ENCODE measurements at places on chromosomes 1 and 21.

GRCh38 chr1:6753320-6754140 is 31.7 kb upstream of the CAMTA1 start:
- DNase-seq: no peak

DNA sequence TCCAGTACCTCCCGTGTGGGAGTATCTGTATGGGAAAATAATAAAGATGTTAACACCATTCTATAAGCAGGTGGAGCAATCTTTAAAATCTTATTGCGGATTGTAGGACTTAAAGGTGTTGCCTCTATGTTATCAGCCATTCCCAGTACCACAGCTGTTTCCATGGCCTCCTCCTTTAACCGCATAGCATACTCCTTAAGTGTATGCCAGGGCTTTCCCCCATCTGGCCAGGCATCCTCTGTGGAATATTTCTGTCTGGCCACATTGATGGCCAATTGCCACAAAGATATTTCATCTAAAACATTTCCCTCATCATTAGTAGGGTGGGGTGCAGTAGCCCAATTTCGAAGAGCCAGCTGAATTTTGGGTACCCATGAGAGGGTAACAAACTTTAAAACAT is 7.3 kb upstream of the STUM start:
- DNase-seq: no peak

DNA sequence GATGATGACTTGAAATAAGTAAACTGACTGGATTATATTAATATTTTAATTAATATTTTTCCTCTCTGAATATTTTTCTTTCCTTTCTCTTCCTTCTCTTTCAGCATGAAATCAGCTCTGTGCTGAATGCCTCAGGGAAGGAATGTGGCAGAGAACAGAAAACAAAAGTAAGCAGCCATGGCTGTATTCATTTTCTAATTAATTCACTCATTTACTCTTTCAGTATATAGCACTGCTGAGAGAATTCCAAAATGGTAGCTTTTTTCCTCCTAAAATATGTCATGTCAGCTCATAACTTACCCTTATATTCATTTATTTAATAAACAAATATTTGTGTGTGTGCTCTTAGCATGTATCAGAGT is 522.5 kb downstream of the PTPRC start:
- no peak for DNase-seq

DNA sequence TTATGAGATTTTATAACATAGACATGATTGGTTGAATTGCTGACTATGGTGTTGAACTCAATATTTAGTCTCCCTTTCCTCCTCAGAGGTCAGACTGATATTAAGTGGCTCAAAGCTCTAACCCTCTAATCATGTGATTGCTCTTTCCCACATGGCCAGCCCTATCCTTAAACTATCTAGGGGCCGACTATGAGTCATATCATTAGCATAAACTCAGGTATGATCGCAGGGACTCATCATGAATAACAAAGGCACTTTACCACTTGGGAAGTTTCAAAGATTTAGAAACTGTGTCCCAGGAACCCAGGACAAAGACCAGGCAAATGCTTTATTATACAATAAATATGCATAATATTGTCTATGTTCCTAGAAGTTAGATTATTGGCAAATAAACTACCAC is 894.6 kb upstream of the NEGR1 start:
- no peak for DNase-seq

GRCh38 chr1:86951430-86951829 is 37.0 kb downstream of the HS2ST1 start:
- no peak for DNase-seq

DNA sequence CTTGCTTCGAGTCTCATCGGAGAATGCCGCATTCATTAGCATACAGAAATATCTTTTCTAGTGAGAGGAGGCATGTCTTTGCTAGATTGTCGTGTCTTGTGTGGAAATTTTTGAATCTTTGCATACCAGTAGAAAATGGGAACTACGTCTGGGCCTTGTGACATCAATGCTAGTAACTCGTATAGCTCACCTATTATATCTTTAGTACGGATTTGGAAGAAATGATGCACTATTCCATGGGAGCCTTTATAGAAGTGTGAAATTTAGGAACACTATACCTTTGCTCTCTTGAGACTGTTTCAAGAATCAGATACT is 835 bp downstream of the UHMK1 start:
- no peak for DNase-seq

GRCh38 chr1:202825748-202826147 is 15.0 kb downstream of the PCAT6 start:
- DNase-seq: no peak

DNA sequence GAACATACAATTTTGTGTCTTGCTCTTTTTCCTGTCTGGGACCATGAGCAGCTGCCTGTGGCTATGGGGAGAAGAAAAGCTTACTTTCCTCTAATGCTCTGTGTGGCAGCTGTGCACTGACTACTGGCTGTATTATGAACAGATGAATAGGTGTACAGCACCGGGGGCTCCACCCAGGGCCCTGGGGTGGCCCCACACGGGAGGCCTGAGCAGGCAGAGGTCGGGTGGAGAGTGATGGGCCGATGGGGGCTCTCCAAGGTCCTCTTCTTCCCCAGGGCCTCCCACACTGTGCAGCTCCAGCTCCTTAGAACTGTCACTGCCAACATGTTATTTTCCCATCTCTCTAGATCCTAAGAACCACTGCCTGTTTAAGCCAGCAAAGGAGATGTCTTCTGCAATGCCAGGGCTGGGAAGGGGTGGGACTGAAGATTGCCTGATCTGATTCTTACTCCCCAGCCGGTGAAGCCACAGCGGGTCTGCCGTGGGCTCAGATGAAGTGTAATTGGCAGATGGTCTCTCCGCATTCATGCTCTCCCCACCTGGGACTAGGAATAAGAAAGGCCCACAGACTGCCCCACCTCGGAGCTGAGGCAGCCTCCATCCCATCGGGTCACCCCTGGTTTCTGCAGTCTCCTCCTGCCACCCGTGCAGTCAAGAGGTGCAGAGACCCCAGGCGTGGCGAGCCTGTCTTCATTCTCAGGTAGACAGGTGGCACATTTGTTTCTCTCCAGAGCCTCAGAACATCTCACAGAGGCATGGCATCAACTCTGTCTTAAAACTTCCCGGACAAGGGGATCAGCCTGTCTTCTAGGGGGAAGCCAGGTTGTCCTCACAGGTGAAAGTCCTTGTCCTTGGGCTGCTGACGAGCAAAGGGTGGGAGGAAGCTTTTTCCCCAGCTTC is 186.5 kb upstream of the GALNT2 start:
- DNase-seq: no peak

GRCh38 chr1:39826583-39826982 is 37.9 kb upstream of the BMP8B start:
- no peak for DNase-seq

- no peak for DNase-seq
These were observed 32.0 kb downstream of the INPP5B start for GRCh38 chr1:37914719-37915475.

DNA sequence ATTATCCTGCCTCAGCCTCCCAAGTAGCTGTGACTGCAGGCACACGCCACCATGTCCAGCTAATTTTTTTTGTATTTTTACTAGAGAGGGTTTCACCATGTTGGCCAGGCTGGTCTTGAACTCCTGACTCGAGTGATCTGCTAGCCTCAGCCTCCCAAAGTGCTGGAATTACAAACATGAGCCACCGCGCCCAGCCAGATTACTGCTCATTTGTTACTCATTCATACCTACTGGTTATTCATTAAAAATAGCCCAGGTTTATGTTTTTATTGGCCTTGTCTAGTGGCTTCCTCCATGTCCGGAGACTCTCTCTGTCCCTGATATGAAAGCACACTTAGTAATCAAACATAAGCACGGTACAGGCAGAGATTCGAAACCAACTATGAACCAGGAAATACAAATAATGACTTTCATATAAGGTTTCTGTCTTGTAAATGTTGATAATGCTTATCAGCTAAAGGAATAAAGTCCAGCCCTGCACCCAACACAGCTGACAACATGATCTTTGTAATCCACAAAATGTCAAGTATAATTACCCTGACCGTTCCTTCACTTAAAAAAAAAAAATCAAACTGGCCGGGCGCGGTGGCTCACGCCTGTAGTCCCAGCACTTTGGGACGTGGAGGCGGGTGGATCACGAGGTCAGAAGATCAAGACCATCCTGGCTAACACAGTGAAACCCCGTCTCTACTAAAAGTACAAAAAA is 50.4 kb upstream of the CXADR start:
- no peak for DNase-seq

GRCh38 chr1:8002921-8003320 is 23.2 kb downstream of the ERRFI1 start:
- no peak for DNase-seq

DNA sequence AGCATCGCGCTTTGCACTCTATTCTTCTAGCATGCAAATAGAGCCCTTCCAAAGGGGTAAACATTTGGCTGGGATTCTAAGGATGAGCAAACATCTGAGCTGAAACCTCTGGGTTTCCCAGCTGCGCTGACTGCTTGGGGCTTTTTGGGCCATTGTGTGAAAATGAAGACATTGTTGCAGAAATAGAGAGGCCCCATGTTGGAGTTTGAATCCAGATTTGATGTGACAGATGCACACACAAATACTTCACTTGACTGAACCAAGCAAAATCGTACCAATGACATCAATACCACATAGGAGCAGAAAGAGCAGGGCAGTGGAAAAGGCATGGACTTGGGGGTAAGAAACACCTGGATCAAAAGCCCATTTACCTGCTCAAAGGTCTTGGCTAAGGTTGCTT is 144.6 kb upstream of the HMGB4 start:
- no peak for DNase-seq

DNA sequence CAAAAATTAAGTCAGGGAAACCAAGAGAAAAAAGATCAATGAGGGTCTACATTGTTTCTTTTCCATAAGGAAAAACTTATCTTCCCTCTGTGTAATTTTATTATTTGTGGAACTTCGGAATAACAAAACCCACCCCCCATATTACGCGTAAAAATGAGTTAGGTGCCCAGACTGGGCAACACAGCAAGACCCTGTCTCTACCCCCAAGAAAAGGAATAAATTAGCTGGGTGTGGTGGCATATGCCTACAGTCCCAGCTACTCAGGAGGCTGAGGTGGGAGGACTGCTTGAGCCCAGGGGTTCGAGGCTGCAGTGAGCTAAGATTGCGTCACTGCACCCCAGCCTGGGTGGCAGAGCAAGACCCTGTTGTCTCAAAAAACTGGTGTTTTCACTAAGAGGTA is 20.4 kb downstream of the PSMB4 start:
- DNase-seq: no peak

DNA sequence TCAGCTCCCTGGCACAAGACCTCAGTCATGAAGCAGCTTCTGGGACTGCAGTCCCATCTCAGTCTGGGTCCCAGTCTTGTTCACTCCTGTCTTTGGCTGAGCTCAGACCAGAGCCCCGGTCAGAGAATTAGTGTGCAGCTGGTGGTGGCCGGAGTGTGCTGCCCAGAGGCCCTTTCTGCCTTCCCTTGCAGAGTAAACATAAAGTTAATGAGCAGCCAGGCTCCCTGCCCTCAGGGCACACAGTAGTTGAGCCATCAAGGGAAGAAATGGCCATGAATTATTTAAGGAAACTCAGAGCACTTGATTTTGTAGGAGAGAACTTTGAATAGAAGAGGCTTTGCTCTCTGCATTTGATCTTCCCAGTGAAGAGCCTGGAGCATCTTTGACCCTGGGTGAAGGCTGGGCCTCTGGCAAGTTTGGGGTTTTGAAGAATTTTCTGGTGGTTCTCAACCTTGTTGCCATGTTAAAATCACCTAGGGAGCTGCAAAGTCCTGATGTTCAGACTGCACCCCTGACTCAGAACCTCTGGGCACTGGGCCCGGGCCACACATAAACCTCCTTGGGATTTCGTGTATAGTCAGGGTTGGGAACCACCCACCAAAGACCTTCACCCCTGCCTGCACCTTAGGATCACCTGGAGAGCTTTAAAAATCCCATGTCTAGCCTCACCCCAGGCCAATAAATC is 26.4 kb upstream of the SELENON start:
- no peak for DNase-seq

DNA sequence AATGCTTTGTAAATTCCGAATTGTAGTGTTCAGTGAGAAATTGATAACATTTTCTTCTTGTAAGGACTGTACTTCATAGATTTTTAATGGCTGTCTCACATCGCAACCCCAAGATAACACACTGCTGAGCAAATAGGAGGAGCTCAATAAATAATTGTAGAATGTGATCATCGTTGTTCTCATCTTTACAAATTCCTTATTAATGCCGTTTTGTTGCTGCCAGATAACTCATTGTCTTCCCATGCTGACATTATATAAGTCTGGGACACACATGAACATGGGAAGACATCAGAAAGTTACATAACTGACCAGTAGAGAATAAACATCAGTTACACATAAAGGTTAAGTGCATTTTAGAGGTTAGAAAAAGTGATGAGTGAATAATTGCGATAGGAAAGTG is 46.4 kb upstream of the TSPAN2 start:
- DNase-seq: no peak

DNA sequence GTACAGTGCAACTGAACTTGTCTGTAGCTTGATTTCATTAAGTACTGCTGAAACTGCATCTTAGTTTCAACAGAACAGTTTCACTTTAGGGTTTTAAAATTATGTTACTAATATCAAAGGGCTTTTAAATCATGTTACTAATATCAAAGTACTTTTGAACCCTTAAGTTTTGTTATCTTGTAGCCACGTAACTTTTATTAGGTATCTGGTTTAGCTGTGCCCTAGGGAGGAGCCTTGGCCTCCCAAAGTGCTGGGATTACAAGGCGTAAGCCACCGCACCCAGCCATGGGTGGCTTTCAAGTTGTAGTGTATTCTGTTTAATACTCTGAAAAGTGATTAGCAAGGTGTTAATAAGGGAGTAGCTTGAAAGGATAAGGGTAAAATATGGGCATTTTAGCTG is 2.0 kb downstream of the KDM4A start:
- DNase-seq: no peak

All from stimulated activated CD8-positive, alpha-beta memory T cell treated with anti-CD3 and anti-CD28 coated beads, Interleukin-15, amount 100 ng/mL, for 48 hours (primary cell).